ENCODE measurements at places on chromosomes 5 and 9.

DNA sequence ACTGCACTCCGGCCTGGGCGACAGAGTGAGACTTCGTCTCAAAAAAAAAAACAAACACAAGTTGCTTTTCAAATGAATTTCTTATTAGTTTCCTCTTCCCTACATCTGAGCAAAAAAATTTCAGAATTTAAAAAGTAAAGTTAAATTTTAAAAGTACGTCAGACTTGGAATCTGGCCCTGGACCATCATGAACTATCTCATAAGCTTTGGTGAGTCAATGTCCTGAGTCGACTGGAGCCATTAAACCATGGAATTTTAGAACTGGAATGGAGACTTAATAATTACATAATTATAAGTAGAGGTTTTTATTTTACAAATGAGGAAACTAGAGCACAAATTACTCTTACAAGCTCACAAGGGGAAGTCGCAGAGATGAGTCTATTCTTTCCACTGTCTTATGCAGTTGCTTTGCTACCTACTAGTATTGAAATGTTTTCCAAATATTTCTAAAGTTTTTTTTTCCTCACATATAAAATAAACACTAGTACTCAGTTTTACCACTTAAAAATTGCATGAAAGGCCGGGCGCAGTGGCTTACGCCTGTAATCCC, 98.0 kb upstream of the ZNF608 start:
- no peak for DNase-seq

- no peak for DNase-seq
Observed at GRCh38 chr5:134142052-134142451, 27.6 kb downstream of the TCF7 start.

- DNase-seq: no peak
Observed at GRCh38 chr5:175820230-175820629, 51.1 kb upstream of the CPLX2 start.

- no peak for DNase-seq
Observed at GRCh38 chr9:125508249-125508648, 198.8 kb downstream of the MAPKAP1 start.

- peak; percentile 81 for DNase-seq
Observed at GRCh38 chr5:52725065-52725746, 62.5 kb upstream of the ITGA1 start.

DNA sequence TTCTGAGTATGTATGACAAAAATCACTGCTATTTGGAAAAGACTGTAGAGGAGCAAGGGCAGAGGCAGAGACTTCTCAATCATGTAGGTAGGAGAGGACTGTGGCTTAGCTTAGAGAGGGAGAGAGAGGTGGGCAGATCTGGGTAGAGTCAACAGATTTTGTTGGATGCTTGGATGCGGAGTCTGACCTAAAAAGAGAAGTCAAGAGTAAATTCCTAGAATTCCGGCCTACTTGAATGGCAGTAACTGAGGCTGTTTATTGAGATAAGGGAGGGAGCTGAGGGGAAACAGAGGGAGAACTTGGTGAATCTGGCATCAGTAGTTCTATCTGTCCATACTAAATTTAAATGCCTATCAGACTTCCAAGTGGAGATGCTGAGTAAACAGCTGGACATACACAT, 2.4 kb downstream of the TICAM2 start:
- no peak for DNase-seq

- peak; percentile 69 for DNase-seq
Observed at GRCh38 chr9:91422758-91423711, 597 bp downstream of the NFIL3 start.

GRCh38 chr9:135797507-135798262, 95.7 kb downstream of the KCNT1 start:
- peak; percentile 43 for DNase-seq

GRCh38 chr5:66675406-66675805, 79.2 kb downstream of the MAST4 start:
- no peak for DNase-seq

GRCh38 chr9:109950710-109951443, 170.9 kb downstream of the PALM2AKAP2 start:
- peak; percentile 84 for DNase-seq

- no peak for DNase-seq
Observed at GRCh38 chr5:41465493-41466171, 44.8 kb downstream of the PLCXD3 start.

DNA sequence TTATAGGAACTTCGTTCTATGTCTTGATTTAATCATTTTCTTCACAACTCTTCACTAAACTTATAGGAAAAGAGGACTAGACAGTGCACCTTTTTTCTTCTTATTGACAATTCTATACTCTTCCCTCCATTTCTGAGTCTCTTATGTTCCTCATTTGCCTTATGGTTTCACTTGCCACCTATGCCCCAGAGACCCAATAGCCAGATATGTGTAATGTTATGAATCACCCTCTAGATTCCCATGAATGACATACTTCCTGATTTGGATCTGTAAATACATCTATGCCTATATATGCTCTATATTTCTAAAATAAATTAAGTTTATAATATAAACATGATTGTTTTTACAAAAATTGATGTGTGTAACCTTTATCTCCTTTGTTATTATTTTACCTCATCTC, 514.1 kb upstream of the MEF2C start:
- DNase-seq: no peak

DNA sequence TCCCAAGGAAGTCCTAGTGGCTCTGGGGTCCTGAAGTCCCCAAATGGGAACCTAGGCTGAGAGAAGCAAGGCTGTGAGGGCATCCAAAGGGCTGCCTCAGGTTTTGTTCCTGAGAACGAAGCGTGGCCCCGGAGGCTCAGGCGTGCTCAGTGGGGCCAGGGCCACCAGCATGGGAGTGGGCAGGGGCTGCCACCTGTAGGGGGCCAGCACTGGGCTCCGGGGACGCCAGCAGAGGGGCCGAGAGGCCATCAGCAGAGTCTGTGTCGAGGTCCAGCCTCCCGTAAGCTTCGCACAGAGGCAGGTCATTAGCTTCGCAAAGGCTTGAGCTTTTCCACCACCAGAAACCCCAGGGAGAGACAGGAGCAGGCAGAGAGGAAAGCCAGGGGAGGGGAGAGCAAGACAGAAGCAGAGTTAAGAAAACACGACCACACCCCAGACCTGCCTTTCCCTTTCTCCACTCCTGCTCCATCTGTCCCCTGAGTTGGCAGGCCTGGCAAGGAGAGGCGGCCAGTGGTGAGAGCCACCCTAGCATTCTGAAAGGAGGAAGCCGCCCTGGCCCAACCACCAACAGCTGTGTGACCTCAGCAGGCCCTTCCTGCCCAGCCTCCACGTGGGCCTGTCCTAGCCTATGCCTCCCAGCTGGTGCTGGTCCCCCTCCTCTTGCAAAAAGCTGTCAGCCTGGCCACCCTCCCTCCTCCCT, 5.5 kb upstream of the SURF6 start:
- no peak for DNase-seq

Data from activated CD4-positive, alpha-beta T cell treated with anti-CD3 and anti-CD28 coated beads, Interleukin-2, Interleukin-6, amounts not matched to agents 100 ng/mL and 50 ng/mL, durations not matched to agents 16 hours and 8 hours (primary cell).